ENCODE measurements at places on chromosomes 12 and 14. TPM values are rescaled to one million over a fixed set of nuclear protein-coding genes. Genes with fewer than 3 reads are reported as not detected.

The CCT2 gene
- total RNA-seq, result 90.8 TPM

The PPM1H gene
- total RNA-seq, result 8.0 TPM

The FAM181A gene
- 3.5 TPM for total RNA-seq

The GALNT16 gene
- 3.0 TPM for total RNA-seq

The KRT71 gene
- total RNA-seq, result not detected

The OR6J1 gene
- not detected for total RNA-seq

The PRICKLE1 gene
- total RNA-seq, result 18.4 TPM

The MTA1 gene
- total RNA-seq, result 74.8 TPM

The RPL36AL gene
- 157 TPM for total RNA-seq

The FOXA1 gene
- 20.6 TPM for total RNA-seq

GRCh38 chr14:103230658-103231334 is 103.2 kb upstream of the EIF5 start:
- DNase-seq, result peak; percentile 55

GRCh38 chr12:113796066-113796827 is 169.9 kb downstream of the RBM19 start:
- peak; percentile 38 for DNase-seq

DNA sequence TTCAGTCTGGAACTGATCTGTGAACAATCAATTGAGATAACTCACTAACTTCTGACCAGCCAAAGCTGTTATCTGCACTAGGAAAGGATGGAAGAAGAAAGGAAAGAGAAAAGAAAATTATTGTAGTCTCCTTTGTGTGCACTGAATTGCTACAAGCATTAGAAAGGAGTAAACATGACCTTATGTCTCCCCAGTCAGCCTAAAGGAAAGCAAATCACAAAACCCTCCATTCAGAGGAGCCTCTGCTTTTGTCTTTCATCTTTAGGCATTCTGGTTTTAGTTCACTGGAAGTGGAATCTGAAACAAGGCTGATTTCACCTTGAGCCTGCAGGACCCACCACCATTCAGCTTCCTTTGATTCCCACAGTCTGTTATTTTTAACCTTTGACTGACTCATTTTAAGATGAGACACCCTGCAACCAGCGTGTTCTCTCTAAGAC is 26.0 kb downstream of the TBX3 start:
- DNase-seq, result no peak

DNA sequence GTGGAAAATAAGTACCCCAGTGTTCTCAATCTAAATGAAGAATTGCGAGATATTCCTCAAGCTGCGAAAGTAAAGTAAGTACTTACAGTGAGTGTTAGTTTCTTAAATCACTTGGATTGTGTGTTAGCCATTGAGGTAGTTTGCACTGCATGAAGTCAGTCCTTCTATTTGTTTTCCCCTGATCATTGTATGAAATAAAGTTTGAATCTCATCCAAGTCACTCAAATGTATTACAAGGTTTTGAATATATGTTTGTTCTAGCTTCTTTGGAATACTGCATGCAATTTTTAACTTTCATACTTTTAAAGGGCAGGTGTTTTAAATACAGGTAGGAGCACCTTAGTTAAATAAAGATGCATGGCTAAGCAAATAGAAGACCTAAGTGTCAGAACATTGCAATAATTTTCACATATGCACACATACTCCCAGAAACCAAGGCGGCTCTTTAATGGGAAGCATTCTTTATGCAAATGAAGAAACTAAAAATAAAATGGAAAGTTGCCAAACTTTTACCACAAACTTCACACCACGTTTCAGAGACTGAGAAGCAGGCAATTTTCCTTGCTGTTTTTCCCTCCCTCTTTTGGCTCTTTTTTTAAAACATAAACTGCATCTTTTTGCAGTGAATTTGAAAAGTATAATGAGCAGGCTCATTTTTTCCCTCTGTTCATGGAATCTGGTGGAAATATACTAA is 105.6 kb downstream of the GPR135 start:
- no peak for DNase-seq

DNA sequence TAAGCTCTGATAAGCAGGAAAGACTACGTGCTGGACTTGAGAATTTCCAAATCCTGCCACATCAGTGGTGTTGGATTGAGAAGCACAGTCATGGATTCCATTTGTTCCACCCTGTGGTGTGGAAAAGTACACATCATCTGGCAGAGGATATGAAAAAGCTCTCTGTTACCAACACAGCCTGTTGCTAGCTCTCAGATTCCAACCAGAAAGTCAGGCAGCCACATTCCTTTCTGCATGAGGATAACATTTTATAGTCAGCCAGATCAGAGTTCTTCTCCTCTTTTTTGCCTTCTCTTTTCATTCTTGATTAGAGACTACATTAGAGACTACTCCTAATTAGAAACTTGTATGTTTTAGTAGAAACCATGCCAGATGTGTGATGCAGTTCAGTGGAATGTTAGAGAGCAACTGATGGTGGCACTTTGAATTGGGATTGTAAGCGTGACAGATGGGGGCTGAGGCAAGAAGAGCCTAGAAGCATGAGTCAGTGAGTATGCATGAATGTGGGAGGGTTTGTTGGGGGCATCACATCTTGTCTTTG is 61.2 kb upstream of the STXBP6 start:
- DNase-seq, result no peak

DNA sequence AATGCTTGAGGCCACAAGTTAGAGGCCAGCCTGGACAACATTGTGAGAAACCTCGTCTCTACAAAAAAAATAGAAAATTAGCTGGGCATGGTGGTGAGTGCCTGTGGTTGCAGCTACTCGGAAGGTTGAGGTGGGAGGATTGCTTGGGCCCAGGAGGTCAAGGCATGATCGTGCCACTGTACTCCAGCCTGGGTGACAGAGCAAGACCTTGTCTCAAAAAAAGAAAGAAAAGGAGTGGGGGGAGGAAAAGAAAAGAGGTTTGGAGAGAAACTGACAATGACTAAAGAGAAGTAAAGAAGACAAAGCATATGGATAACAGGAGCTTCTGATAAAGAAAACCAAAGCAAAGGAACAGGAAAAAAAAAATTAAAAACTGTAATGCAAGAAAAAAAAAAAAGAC is 37.4 kb upstream of the SELPLG start:
- no peak for DNase-seq

GRCh38 chr12:63779498-63780481 is at the start of gene RXYLT1:
RXYLT1 (plus strand) TSS chr12:63779909; CDS start chr12:63779961, 52 bp downstream.
- peak; percentile 94 for DNase-seq

DNA sequence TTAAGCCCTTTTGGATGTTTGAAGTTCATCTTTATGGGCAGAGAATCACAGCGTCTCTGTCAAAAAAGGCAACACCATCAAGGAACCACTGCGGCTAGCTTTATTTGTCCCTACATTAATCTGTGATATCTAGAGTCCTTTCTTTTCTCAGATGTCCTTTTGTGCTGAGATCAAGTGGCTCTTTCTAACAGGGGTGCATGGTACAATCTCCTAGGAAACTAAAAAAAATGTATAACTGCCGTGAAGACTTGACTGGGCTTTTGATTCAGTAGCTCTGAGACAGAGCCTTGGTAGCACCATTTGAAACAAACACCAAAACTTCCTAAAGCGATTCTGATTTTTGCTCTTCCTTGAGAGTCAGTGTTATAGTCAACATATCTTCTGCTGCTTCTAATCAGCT is 33.3 kb downstream of the KCNK13 start:
- DNase-seq, result no peak

GRCh38 chr12:80190001-80190400 is 90.7 kb downstream of the OTOGL start:
- no peak for DNase-seq

GRCh38 chr14:38693423-38693822 is 409.6 kb downstream of the SEC23A start:
- DNase-seq, result no peak

GRCh38 chr14:103623883-103624482 is 5.0 kb upstream of the KLC1 start:
- peak; percentile 85 for DNase-seq

- DNase-seq, result no peak
Observed at GRCh38 chr12:43884683-43885410, 49.0 kb downstream of the TMEM117 start.

GRCh38 chr12:97167598-97167997 is 260.5 kb downstream of the NEDD1 start:
- DNase-seq, result no peak

- DNase-seq, result no peak
Observed at GRCh38 chr12:125187148-125187745, 122.0 kb downstream of the AACS start.

GRCh38 chr14:22987291-22987690 is 4.9 kb upstream of the AJUBA start:
- peak; percentile 43 for DNase-seq

DNA sequence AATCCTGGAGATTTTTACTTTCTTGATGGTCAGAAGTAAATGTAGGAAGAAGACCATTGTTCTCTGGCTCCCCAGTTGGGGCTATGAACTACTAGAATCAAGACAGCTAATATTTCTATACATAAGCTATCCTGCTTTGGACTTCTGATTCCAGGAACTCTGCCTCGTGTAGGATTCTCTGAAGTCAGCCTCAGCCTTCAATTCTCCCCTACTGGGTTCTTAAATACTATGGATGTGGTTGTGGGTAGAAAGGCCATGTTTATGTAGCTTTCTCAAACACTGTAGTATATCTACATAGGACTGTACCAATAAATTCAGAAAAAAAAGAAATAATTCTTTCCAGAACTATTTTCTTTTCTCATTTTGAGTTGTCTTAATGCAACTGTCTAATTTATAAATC is 302.5 kb downstream of the ITPR2 start:
- no peak for DNase-seq

DNA sequence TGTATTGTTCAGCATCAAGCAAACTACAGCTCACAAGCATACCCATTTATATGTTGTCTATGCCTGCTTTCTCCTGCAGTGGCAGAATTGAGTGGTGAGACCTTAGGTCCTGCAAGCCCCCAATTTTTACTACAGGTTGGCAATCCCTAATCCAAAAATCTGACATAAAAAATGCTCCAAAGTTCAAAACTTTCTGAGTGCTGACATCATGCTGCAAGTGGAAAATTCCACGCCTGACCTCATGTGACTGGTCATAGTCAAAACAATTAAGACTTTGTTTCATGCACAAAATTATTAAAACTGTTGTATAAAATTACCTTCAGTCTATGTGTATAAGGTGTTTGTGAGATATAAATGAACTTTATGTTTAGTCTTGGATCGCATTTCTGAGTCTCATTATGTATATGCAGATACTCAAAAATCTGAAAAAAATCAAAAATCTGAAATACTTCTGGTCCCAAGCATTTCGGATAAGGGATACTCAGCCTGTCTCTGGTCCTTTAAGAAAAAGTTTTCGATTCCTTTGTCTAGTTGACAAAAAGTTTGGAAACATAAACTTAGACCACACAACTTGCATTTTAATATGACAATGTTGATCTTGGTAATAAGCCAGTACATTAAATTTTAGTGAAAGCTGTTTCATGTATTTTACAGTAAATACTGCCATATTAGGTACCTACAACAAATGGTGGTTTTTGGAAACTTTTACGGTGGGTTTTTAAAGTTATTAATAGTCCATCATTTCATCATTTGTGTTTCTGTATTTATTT is 81.5 kb downstream of the AEBP2 start:
- DNase-seq, result no peak

All from upper lobe of right lung (tissue), 1 donor.